ENCODE measurements at places on chromosomes 12 and 14.

DNA sequence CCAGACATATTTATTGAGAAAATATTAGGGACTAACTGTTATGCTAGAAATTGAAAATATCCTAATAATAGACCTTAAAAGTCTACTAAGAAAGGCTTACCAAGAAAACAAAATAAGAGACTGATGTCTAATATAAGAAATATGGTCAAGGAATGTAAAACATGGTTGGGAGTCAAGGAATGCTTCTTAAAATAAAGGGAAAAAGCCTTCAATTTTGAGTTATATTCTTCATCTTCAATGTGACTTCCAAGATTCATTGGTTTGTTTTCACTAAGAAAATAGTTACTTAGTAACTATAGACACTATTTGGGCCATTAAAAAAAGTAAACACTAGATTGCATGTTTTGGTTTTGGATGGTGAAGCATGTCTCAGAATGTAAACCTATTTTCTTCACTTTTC lies 88.1 kb upstream of the ETV6 start:
- no peak for DNase-seq

DNA sequence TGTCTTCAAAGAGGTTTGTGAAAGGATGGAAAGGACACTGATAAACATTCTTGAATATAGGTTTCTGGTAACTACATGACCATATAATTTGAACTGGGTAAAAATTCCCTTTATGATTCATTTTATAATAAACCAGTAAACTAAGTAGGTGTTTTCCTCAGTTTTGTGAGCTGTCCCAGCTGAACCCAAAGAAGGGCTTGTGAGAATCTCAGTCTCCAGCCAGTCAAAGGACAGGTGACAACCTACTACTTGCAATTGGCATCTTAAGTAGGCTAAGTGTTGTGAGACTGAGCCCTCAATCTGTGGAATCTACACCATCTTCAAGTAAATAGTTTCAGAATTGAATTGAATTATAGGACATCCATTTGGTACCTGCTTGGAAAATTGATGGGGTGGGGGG lies 75.2 kb downstream of the MYF5 start:
- no peak for DNase-seq

DNA sequence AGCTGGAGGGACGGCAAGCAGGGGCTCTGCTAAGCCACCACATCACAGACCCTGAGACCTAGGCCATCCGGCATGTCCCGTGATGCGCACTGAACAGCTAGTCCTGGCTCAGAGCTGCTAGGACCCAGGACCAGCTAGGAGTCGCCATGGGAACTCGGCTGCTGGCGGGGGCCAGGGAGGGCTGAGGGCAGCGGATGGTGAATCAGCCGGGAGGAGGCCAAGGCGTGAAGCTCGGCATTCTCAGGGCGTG lies 5.1 kb downstream of the AHNAK2 start:
- DNase-seq: no peak

DNA sequence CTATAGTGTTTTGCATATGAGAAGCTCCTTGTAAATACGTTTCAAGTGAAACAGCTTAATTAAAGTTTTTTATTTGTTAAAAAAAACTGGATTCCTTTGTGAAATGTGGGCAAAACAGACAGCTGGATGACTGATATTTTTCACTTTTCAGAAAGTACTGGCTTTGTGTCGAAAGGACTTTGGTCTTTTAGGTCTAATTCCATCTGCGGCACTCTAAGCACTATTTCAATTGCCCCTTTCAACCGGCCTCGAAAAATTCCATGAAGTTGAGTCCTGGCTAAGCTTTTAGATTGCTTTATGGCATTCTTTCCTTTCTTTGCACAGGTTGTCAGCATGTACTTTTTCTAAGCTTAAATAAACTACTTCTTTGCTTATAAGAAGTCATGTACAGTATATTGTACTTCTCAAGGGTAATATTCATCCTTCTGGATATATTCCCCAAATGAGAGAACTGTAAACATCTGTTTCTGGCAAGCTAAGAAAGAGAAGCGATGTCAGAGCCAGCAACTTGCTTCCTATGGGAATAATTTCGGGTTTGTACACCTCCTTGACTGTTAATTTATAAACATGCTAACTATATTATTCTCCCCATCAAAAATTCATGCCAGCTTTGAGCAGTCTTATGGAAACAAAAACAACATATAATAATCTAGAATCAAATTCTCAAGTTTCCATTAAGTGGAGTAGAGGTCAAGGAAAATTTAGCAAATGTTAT lies 611.3 kb downstream of the ETNK1 start:
- no peak for DNase-seq

DNA sequence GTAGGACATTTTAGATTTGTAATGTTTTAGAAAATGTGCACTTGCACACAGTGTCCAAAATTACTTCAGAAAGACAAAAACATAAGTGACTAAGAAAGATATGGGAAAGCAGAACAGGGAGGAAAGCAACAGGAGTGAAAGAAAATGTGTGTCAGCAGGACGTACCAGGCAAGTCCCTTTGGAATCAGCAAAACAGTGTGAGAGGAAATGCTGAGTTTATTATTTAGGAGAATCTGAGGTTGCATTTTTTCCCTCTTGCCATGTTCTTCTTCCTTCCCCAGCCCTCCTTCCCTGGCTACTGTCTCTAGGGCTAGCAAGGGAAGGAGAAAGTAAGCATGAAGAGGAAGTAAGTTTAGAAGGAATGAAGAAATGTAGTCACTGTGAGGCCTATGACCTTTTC lies 67.7 kb upstream of the CD163 start:
- no peak for DNase-seq

GRCh38 chr12:85575120-85576096 lies 260.8 kb downstream of the RASSF9 start:
- DNase-seq: no peak

GRCh38 chr12:12705838-12706520 lies 10.0 kb upstream of the GPR19 start:
- DNase-seq: peak; percentile 78

DNA sequence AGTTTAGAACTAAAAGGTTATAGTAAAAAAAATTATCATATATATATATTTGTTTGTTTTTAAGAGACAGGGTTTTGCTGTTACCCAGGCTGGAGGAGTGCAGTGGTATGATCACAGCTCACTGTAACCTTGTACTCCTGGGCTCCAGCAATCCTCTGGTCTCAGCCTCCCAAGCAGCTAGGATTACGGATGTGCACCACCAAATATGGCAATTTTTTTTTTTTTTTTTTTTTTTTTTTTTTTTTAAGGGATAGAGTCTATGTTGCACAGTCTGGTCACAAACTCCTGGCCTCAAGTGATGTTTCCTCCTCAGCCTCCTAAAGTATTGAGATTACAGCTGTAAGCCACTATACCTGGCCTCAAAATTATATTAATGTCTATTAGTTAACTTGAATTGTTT lies 48.7 kb downstream of the PAPLN start:
- no peak for DNase-seq

DNA sequence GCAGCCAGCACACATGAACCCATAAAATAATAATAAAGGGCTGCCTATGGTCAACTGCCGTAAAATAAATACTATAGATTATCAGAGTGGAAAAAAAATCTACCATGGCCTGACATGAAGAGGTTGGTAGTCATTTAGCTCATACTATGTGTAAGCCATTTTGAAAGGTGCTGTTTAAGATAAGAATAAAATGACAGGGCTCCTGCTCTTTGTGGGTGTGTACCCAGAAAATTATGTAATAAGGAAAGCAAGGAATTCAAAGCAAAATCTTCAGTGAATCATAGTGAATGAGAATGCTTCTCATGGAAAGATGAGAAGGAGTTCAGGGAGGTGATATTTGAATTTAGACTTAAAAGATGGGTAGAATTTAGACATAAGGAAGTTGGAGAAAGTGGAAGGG lies 42.9 kb upstream of the PPM1H start:
- no peak for DNase-seq

DNA sequence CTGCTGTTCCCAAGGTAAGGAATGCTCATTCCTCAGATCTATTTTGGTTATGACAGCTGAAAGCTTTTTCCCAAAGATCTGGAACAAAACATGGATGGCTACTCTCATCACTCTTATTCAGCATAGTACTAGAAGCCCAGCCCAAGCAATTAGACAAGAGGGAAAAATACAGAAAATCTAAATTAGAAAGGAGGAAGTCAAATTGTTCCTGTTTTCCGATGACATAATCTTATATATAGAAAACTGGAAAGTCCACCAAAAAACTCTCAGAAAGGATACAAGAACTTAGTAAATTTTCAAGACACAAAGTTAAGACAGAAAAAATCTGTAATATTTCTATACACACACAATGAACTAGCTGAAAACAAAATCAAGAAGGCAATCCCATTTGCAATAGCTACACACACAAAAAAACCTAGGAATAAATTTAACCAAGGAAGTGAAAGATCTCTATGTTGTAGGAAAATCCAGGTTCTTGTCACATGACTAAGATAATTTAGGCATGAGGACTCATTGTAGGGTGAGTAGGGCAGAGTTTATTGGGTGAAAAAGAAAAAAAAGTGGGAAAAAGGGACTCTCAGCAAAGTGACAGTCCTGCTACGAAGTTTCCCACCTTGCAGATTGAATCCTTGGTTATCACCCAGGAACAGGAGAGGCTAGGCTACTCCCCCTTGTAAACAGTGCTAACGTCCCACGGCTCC lies 28.6 kb upstream of the KLRB1 start:
- no peak for DNase-seq

DNA sequence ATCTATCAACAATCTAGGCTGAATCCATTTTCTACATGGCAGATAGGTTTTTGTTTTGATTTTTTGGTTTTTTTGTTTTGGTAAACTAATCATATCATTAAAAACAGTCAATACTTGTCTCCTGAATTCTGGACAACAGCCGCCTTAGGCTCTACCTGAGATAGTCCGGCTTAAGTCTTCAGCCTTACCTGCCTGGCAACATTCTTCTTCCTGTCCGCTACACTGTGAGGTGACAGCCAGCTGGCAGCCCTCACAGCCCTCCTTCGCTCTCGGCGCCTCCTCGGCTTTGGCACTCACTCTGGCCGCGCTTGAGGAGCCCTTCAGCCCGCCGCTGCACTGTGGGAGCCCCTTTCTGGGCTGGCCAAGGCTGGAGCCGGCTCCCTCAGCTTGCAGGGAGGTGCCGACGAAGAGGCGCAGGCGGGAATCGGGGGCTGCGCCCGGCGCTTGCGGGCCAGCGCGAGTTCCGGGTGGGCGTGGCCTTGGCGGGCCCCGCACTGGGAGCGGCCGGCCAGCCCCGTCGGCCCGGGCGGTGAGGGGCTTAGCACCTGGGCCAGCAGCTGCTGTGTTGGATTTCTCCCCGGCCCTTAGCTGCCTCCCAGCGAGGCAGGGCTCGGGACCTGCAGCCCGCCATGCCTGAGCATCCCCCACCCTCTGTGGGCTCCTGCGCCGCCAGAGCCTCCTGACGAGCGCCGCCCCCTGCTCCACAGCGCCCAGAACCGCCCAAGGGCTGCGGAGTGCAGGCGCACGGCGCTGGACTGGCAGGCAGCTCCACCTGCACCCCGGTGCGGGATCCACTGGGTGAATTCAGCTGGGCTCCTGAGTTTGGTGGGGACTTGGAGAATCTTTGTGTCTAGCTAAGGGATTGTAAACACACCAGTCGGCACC lies 49.0 kb downstream of the MDGA2 start:
- no peak for DNase-seq

- no peak for DNase-seq
Measured at GRCh38 chr12:100174495-100174894, 26.1 kb upstream of the ACTR6 start.

DNA sequence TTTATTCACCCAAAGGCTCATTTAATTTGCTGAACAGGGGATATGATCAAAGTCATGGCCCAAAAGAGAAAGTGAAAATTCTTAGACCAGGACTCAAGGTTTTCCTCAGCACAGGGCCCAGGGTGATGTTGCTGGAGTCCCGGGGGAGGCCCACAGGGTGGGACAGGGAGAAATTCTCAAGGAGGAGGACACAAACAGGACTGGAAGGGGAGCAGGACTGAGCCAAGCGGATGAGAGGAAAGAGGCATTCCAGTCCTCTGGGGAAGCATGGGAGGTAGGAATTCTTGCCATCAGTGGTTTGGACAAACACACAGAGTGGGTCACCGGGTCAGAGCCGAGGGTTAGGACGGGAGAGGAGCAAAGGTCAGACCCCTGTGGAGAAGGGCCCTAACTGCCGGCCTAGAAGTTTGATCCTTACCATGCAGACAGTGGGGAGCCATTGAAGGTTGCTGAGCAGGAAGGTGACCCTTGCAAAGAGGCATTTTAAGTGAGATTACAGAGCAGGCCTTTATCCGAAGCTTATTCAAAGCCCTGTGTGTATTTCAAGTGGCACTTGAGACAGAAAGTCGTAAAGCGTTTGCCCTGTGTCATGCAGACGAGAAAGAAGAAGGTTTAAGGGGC lies 68.4 kb upstream of the PTGR2 start:
- DNase-seq: no peak

GRCh38 chr12:12398026-12398859 lies 41.4 kb downstream of the BORCS5 start:
- no peak for DNase-seq

- DNase-seq: peak; percentile 50
Measured at GRCh38 chr14:89681086-89682018, 264.3 kb upstream of the FOXN3 start.

DNA sequence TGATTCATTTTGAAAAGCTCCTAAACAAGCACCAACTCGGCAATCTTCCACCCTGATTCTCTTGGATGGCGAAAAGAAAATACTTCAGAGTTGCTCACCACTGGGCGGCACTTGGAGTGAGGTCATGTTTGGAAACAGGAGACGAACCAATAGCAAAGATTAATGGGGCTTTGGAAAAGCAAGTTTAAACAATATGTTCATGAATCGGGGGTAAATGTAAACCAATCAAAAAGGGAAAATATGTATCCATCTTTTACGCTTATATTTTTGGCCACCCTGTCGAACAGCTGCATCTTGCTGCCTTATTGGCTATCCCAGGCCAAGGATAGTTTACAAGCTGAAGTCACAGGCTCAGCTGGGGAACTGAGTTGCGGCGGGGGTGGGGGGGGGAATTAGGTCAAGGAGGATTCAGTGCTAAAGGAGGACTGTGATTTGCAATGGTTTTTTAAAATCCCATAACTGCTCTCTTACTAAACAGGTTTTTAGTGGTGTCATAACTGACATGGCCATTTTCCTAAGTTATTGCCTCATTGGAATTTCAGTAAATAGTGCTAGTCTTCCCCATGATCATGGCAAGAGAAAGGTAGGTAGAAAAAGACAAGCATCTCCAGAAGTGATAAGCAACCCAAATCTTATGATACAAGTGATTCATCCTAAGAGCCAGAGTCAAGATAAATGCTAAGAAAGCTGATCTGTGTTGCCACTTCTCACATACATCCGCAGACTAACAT lies 210.6 kb downstream of the PHLDA1 start:
- DNase-seq: no peak

- DNase-seq: no peak
Measured at GRCh38 chr12:1313906-1314305, 280.5 kb downstream of the FBXL14 start.

GRCh38 chr14:37591311-37591940 lies 3.6 kb downstream of the FOXA1 start:
- DNase-seq: no peak

DNA sequence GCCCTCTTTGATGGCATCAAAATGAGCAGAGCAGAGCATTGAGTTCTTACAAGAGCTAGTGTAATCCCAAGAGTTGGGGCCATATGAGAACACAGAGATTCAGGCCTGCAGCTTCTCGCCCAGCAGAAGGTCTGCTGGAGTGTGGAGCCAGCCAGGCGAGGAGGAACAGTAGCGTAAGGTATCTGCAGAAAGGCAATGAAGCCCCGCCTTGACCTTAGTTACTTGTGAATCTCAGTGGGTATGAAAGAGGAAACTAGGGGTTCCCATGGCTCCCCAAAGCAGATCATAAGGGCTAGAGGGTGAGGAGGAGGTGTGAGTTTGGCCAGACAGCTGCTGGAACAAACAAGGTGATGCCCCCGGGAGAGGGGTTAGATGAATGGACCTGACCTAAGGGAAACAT lies 49.4 kb downstream of the SLC8A3 start:
- DNase-seq: no peak
